Gastroesophageal sphincter (tissue), 4 donors: ENCODE measurements at places on chromosomes 2 and 18.
A peak's percentile ranks its signal among the peaks of the same experiment; 100 is the strongest.

DNA sequence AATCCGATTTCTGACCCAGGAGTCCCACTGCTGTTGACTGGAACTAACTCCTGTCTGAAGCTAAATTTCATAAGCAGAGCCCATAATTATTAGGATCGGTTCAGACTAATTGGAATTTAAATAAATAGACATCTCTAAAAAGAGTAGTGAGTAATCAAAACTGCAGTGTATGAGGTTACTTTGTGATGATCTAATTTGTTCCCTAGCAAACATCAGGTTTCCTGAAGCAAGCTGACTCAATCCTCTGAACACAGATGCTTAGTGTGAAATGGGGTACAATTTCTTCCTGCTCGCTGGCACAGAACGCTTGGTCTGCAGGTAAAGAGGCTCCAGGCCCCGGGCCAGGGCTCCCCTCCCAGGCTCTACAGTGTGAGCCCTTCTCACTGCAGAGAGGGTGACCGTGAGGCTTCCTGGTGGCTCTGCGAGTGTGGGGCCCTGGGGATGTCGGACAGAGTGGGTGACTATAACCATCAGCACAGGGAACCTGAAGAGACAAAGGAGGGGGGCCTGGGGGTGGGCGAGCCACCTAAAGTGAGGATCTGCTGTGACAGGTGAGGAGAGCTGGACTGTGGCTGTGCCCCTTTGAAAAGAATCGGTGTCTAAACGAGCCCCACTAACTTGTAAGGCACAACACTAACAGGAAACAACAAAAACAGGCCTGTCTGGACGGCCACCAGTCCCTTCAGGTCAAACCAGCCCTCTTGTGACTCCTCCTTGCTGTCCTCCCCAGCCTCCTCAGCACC lies 20.2 kb downstream of the CHST10 start:
- ATAC-seq: no peak

DNA sequence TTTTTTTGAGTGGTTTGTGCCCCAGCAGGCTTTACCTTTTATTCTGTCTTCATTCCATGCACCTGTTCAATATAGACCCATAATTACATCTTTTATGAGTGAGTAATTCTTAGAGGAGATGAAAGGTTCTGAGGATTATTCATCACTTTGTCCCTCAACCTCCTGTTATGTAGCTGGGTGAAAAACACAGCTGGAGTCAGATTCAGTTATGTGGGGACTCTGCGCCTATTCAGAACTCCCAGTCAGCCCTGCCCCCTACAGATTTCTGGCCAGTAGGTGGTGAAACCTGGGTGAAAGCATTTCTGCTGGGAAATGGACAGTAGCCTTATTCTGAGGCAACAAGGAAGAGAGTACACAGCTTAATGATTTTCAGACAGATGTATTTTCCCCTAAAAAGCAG lies 107.8 kb downstream of the MGAT5 start:
- no peak for ATAC-seq

DNA sequence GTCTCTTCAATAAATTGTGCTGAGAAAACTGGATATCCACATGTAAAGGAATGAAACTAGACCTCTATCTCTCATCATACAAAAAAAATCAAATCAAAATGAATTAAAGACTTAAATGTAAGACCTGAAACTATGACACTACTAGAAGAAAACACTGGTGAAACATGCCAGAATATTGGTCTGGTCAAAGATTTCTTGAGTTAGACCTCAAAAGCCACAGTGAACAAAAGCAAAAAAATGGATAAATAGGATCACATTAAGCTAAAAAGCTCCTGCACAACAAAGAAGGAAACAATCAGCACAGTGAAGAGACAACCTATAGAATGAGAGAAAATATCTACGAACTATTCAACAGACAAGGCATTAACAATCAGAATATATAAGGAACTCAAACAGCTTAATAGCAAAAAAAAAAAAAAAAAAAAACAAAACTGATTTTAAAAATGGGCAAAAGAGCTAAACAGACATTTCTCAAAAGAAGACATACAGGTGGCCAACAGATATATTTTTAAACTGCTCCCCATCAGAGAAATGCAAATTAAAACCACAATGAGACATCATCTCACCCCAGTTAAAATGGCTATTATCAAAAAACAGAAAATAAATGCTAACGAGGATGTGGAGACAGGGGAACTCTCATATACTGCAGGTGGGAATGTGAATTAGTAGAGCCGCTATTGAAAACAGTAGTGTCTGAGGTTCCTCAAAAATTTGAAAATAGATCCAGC lies 66.3 kb downstream of the NCKAP1 start:
- ATAC-seq: no peak

- ATAC-seq: no peak
Measured at GRCh38 chr2:190250421-190250820, 69.2 kb downstream of the HIBCH start.

DNA sequence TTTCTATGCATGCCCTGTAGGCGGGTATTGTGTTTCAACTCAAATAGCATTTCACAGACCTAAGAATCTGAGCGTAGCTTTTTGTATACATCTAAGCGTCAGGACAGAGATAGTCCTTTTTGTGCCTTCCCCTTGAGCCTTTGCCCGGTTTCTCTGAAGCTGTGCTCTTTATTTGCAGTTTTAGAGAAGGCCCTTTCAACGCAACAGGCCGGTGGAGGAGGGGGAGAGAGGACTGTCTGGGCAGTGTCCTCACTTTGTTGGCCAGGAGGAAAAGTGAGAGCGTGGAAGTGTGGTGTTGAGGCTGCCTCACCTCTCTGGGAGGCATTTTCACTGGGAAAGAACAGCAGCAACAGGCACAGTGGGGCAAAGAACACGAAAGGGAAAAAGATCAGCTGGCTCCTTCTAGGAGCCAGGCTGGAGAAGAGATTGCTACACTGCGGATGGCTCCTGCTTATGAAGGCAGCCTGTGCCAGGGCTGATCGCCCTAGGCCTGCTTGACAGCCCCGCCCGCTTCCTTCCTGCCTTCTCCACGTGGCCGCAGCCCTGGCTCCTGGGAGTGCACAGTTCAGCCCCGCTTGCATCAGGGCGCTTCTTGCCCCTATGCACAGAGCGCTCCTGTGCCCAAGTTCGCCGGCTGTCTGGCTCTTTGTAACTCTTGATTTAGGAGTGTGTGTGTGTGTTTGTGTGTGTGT lies 195.6 kb upstream of the POU3F3 start:
- ATAC-seq: peak; percentile 84

GRCh38 chr2:235497096-235497495 lies 3.3 kb downstream of the AGAP1 start:
- ATAC-seq: no peak

GRCh38 chr2:60581433-60582282 lies 28.2 kb upstream of the BCL11A start:
- ATAC-seq: peak; percentile 80

DNA sequence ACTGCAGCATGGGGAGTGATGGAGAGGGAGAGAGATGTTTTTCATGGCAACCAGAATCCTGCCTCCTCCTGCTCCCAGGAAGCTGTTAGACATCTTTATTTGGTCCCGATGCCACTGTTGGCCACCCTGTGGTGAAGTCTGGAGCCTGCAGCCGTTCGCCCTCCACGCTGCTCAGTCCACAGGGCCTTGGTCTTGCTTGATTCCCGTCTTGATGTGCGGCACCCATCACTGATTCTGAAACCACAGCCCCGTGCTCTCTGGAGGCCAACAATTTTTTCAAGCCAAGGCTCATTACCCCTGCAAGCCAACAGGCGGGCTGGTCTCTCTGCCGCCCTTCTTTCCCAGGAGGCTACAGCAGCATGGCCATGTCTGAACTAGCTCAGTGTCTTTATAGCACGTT lies 24.5 kb downstream of the SIGLEC15 start:
- no peak for ATAC-seq

GRCh38 chr2:239306274-239307220 lies 94.3 kb downstream of the HDAC4 start:
- ATAC-seq: no peak

- no peak for ATAC-seq
Measured at GRCh38 chr2:32161296-32161695, 4.4 kb upstream of the SLC30A6 start.

- ATAC-seq: no peak
Measured at GRCh38 chr2:151150331-151151320, 111.0 kb downstream of the RBM43 start.

DNA sequence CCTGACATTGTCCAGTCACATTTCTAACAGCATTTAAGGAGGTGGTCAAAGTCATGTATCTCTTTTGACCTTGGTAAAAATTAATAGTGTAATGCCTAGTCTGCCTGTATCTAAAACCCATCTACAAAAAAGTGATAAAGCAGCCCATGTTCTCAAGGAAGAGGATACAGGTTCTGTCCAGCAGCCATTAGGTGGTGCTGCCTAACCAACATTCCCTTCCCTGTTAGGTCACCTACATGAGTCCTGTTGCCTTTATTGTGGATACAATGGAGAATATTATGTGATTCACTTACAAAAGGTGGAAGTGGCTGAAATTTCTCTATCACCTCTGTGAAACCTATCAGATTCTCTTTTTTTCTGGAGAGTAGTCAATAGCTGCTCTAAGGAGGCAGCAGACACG lies 52.5 kb downstream of the AQP4 start:
- ATAC-seq: peak; percentile 31

GRCh38 chr2:8121022-8121825 lies 560.6 kb upstream of the ID2 start:
- no peak for ATAC-seq

- no peak for ATAC-seq
Measured at GRCh38 chr18:398935-399630, 101.4 kb downstream of the COLEC12 start.

DNA sequence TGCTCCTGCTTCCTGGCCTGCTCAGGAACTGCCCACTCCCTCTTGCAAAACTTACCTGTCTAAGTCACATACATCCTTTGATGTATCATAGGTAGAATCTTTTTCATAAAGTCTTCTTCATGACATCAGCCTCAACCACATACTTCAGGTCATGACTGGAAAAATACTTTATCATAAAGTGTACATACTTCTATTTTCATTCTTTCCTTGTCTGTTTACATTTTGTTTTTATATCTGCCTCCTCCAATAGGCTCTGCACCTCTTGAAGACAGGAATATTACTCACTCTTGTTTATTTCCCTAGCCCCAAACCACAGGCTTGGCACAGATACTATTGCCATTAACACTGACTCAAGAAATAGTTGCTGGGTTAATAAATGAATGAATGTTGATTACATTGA lies 43.6 kb upstream of the ZNF804A start:
- ATAC-seq: no peak

DNA sequence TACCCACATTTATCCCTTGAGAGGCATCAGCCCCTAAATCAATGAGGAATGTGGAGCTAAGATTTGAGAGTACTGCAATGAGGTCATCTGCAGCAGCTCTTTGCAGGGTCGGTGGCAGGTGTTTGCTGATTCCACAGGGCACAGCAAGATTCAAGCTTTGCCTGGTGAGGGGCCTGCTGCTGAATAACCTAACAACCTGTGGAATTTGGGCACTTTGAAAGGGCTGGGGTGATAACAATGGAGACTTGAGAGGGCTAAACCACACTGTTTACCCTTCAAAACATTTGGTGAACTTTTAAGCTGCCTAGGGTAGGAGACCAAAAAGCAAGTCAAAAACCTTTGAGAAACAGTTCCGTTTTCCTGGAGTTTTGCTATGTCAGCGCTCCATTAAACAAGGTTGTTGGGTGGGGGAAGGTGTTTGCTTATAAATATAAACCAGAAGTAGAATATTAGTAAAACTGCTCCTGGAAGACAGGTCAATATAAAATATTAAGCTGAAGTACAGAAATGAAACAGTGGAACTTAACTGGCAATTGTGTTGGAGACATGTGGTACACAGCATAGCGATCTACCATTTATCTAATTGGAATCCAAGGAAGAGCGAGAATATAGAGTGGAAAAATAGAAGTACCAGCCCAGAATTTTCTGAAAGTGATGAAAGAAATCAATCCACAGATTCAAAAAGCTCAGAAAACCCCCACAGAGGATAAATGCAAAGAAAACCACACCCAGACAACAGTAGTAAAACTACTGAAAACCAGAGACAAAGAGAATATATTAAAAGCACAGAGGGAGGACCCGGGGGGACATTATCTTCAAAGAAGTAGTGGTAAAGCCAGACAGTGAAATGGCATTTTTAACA lies 15.7 kb downstream of the COPS8 start:
- no peak for ATAC-seq

DNA sequence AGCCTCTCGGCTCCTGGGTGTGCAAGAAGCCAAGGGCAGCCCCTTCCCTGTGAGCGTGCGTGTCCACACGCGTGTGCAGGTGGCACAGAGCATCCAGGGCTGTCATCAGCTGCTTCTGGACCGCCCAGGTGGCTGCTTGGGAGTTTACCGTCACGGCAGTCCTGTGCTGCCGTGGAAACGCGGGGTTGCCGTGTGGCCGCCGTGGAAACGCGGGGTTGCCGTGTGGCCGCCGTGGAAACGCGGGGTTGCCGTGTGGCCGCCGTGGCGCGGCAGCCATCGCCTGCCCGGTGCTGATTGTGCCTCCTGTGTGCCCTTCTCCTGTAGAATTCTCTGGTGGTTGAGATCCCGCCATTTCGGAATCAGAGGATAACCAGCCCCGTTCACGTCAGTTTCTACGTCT lies 71.4 kb downstream of the NFATC1 start:
- ATAC-seq: no peak

DNA sequence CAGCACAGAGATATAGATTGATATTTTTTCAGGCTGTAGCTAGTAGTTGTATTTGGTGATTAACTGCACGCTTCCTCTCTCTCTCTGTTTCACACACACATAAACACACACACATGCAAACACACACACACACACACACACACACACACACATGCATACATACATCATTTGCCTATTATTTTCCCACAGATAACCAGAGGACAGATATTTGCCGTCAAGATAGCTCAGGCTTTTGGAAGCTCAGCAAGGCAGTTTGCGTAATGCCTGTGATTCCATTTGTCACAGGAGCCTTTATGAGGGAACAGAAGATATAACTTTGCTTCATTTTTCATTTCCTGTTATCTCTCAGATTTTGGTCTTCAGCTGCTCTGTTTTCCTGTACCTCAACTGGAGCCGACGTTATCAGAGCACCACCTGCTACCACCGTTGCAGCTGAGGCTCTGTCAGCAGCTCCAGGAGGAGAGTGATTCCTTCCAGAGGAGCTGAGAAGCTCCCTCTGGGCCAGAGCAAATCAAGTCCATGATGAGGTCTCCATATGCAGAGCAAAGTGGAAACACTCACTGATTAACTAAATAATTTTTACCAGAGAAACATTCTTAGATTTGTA lies 341.9 kb upstream of the PIK3C3 start:
- no peak for ATAC-seq

DNA sequence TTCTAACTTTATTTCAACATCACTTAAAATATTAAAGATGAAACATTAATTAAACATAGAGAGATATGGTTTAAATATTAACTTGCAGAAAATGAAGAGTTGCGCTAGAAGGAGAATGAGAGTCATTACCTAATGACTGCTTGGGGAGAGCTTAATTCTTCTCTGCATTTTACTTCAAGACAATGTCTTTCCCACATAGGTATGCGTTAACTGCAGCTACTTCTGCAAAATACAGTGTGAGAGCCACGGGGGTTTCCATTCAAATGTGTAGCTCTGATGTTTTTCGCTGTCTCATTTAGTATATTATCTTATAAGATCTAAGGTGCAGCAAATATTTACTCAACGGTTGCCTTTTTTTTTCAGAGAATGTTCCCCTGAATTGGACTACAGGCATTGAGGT lies 126.7 kb downstream of the TMX3 start:
- ATAC-seq: no peak
